Left forelimb (tissue), 1 donor: ENCODE measurements at places on chromosomes 5 and 9.

GRCh38 chr9:78280982-78281668 is 15.8 kb upstream of the PSAT1 start:
- peak; percentile 89 for DNase-seq

GRCh38 chr5:140214831-140215230 is 39.8 kb downstream of the CYSTM1 start:
- DNase-seq, result no peak

GRCh38 chr5:133120156-133120750 is 68.4 kb downstream of the HSPA4 start:
- DNase-seq, result no peak

- no peak for DNase-seq
These were observed 27.0 kb downstream of the SPINK5 start for GRCh38 chr5:148090773-148091250.

- no peak for DNase-seq
These were observed 176.1 kb downstream of the ATPSCKMT start for GRCh38 chr5:10073441-10074104.

GRCh38 chr9:105089874-105090273 is 154.6 kb upstream of the SLC44A1 start:
- DNase-seq, result no peak

- DNase-seq, result no peak
These were observed 144.2 kb downstream of the PCSK1 start for GRCh38 chr5:96288845-96289185.

DNA sequence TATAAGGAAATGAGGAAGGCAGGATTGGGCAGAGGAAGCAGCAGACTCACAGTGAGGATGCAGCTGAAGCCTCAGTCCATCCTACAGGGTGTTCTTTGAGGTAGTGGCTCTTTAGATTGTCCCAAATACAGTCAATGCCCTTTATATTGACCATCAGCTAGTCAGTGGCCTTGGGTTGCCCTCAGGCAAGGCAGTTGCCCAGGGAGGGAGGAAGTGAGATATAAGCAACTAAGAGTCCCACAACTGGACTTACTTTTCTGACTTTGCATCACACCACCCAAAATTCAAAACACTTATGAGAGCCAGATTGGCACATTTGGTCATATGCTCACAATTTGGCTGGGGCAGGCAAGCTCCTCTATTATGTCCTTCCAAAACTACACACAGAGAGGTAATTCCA is 9.4 kb upstream of the SLC12A2 start:
- DNase-seq, result no peak

- DNase-seq, result no peak
These were observed 58.2 kb downstream of the RGS3 start for GRCh38 chr9:113521693-113522255.

- DNase-seq, result no peak
These were observed 6.6 kb downstream of the UBLCP1 start for GRCh38 chr5:159269723-159270122.

GRCh38 chr5:76351577-76351976 is 51.5 kb upstream of the IQGAP2 start:
- DNase-seq, result no peak

DNA sequence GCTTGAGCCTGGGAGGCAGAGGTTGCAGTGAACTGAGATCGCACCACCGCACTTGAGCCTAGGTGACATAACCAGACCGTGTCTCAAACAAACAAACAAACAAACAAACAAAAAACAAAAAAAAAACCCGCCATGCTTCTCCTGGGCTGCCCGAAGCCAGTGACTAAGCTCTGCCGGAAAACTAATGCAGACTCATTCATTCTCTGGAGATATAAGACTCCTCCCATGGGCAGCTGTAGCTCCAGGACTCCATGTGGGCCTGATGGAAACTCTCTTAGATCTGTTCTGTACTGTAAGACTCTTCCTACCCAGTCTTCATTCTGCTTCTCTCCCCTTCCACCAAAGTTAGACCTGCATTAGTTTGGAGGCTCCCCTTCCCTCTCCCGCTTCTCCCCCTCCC is 11.1 kb downstream of the GLDC start:
- no peak for DNase-seq

DNA sequence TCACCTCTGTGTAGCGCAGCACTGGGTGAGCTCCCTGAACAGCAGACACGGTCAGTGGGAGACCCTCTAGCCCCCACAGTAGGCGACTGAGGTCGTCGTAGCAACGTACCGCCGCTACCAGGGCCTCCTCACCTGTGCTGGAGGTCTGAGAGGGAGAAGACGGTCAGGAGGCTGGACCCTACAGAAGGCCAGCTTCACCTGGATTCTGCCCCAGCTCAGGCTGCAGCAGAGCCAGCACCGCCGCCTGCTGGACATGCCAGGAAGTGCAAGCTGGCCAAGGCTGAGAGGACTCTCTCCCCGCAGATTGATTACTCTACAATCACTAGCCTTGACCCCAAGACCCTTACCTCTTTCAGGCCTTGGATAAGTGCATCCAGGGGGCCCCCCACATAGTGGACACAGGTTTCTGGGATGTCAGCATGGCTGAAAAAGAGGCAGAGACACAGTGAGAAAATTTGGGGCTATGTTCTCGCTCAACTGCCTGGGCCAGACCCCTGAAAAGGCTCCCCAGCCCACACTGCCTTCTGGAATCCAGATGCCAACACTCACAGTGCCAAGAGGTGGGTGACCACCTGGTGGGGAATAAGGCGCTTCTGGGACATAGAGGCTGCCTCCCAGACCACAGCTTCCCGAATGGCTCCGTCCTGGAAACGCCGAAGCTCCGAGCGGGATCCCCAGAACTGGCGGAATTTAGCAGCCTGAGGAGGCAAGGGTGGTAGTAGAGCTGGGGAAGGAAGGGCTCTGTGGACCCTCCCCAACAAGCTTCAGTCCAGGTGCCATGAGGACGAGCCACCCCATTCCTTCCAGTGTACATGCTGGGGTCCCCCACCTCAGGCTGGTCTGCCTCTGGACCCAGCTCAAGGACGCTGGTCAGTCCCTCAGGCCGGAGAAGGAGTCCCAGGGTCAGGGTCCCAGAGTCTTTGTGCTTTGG is 6.9 kb downstream of the NOL6 start:
- no peak for DNase-seq

DNA sequence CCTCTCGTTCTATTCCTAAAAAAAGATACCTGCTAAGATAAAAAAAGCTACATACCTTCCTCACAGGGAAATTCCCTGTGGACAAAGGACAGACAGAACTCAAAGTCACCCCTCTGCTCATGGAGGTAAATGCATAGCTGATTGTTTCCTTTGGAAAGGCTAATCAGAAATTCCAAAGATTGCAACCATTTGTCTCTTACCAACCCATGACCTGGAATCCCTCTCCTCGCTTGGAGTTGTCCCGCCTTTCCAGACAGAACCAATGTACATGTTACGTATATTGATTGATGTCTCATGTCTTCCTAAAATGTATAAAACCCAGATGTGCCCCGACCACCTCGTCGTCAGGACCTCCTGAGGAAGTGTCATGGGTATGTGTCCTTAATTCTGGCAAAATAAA is 49.2 kb upstream of the LIFR start:
- DNase-seq, result no peak

- DNase-seq, result no peak
These were observed at the start of gene IL9 for GRCh38 chr5:135895474-135896006. TSS of gene IL9 (minus strand) at chr5:135895841. CDS start at chr5:135895816, 25 bp downstream.

- DNase-seq, result no peak
These were observed 491.8 kb downstream of the ANXA1 start for GRCh38 chr9:73643379-73644013.

GRCh38 chr9:110932863-110933262 is 105.4 kb downstream of the LPAR1 start:
- DNase-seq, result no peak

DNA sequence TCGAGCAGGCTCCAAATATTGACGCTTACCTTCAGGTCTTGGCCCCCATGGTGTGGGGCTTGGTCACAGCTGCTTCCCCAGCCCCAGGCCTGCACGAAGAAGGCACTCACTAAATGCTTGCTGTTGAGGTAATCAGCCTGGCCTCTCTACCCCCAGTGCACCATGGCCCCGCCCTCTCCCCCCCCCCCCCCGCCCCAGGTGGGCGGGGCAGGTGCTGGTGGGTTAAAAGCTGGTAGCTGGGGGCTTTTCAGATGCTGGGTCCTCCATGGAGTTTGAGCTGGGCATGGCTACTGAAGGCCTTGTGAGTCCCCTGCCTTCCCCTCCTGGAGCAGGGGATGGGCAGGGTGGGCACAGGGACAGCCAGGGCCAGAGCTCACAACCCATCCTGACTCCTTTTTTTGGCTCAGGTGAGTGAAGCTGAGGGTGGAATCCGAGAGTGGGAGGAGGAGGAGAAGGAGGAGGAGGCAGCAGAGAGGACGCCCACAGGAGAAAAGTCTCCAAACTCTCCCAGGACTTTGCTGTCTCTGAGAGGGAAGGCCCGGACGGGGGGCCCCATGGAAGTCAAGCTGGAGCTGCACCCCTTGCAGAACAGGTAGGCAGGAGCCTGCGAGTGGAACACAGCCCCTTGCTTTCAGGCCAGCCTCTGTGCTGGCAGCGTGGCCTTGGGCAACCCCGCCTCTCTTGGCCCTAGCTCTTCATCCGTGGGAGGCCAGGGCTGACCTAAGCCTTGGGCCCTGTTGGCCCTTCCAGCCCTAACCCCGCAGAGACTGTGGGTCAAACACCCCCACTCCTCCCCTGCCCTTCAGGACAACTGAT is 4.4 kb upstream of the TSPAN17 start:
- DNase-seq, result no peak

GRCh38 chr5:83428890-83429289 is 42.7 kb upstream of the VCAN start:
- no peak for DNase-seq

GRCh38 chr5:99721506-99721905 is 792.7 kb upstream of the CHD1 start:
- DNase-seq, result no peak

DNA sequence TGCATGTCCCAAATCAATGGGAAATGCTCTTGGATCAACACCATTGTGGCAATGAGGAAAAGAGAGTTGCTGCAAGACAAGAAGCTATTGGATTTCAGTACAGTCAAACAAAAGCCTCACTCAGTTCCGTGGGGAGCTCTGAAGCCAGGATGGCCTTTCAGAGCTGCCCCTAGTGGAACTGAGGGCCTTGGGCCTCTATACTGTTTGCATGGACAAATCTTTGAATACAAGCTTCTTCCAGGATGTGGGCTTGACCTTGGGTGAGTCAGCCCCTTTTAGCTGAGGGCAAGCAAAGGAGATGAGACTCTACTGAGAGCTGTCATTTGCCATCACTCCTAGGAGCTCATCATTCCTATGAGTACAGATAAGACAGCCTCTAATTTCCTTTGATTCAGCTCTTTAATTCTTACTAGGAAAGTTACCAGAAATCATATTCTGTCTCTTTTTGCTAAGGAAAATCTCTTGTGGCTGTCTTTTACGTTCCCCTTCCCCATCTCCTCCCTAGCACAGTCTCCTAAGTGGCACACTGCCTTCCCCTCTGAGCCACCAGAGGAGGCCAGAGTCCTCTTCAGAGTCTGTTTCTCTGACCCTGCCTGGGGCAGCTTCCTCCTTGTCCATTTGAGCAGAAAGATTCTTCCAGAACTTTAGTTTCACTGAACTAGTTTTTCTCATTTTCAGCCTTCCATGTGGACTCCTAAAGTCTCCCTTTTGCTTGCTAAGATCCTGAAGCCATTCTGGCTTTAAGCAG is 168.8 kb upstream of the POC5 start:
- DNase-seq, result no peak

DNA sequence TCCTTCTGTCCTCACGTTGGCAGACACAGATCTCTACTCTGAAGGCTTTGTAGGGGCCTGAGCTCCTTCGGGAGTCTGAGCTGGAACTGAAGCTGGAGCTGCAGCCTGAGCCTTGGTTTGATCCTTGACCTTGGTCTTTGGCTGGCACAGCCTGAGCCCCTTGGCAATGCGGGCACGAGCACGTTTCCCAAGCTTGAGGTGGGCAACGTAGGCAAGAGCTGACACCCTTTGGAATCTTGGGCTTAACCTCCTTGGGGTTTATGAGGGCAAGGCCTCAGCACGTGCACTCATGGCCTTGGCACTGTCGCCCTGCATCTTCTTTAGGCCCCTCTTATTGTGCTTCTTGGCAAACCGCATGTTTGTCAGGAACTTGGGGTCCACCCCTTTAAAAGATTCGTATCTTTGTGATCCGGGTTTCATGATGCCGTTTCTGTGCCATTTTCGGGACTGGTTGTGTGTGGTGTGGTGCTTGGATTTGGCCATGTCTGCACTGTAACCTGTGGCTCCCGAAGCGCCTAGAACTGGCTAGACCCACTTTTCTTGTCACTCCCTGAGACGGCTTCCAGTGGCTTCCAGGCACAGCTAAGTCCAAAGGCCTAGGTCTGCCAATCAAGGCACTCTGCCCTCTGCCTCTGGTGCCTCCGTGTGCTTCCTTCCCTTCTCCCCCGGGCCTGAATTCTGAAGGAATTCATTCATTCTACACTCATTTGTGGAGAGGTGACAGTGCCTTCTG is 1.4 kb downstream of the SUSD1 start:
- DNase-seq, result no peak

DNA sequence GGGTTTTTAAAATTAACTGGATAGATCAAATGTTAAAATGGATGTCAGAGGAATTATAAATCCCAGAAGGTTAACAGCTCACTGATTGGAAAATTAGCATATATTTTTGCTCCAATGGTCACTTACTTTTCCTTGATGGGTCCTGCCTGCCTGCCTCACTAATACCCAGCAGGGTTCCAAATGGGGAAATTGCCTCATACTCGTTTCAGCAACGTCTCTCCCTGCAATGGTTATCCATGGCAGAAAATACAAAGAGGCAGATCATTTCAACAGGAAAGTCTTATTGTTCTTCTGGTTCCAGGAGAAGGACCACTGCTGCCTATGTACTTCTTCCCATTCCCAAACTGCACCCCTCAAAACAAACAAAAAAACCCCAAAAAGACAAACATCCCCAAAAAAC is 71.3 kb downstream of the ERP44 start:
- no peak for DNase-seq

GRCh38 chr9:76677481-76678055 is 86.7 kb upstream of the PCA3 start:
- DNase-seq, result no peak

GRCh38 chr5:2810644-2811043 is 59.2 kb upstream of the IRX2 start:
- no peak for DNase-seq

DNA sequence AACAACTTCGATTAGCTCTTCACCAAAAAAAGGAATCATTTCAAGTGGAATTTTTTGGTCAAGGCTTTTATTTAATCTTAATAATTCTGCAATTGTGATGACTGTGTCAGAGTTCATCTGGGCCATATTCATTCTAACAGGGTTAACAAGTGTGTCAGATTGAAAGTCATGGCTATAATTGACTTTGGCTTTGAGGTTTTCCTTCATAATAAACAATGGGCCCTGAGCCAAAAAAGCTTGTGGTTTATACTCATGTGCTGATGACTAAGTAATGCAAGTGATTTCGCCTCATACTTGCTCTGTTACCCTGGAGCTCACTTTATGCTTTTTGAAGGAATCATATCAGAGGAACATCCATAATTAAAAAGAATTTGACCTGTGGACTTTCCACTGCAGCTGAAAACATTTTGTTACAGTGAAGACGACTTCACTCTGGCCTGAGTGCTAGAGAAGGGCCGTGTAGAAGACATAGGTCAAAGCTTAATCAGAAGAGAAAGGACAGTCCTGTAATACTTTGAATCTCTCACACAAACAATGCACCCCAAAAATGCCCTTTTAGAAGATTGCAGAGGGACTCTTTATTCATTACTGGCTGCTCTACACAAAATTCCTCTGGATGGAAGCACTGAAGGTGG is 101.7 kb downstream of the GDNF start:
- DNase-seq, result no peak

GRCh38 chr5:60148366-60148765 is 254.8 kb upstream of the PDE4D start:
- DNase-seq, result no peak

- DNase-seq, result no peak
These were observed 35.2 kb downstream of the INSYN2B start for GRCh38 chr5:169944922-169945680.
